ENCODE measurements at places on chromosomes 4 and X.
A peak's percentile ranks its signal among the peaks of the same experiment; 100 is the strongest.

DNA sequence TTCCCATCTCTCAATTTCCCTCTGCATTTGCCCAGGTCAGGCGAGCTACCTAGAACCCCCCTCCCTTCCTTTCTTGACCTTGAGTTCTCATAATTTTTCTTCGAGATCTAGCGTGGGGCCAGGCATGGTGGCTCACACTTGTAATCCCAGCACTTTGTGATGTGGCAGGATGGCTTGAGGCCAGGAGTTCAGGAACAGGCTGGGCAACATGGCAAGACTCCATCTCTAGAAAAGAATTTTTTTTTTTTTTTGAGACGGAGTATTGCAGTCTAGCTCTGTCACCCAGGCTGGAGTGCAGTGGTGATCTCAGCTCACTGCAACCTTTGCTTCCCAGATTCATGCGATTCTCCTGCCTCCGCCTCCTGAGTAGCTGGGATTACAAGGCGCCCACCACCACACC, 4.5 kb upstream of the PORCN start:
- no peak for DNase-seq

DNA sequence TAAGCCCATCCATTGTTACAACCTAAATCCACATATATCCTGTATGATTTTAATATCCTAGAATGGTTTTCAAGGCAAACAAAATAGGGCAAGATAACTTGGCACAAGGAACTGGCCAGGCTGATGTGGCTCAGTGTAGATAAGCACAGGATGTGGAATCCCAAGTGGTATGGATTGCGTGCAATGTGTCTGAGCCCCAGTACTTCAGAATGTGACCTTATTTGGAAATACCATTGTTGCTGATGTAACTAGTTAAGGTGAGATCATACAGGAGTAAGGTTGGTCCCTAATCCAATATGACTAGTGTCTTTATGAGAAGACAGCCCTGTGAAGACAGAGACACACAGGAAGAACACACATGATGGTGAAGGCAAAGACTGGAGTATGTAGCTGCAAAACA, 72.4 kb downstream of the IL21 start:
- no peak for DNase-seq

DNA sequence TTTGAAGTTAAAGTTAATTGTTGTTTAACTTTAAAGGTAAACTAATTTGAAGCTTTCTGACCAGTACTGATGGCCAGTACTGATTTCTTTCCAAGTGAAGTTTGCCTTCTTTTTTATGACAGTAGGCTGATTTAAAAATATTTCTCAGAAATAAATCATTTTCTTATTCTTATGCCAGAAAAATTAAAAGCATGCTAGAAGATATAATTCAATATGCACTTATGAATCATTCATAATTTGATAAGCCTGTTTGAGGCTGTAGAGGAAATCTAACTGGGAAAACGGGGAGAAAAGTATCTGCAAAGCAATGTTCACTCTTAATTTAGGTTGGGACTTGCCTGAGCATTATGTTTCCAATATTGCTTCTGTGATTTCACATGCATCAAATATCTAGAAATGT, 1112.0 kb upstream of the INTU start:
- no peak for DNase-seq

DNA sequence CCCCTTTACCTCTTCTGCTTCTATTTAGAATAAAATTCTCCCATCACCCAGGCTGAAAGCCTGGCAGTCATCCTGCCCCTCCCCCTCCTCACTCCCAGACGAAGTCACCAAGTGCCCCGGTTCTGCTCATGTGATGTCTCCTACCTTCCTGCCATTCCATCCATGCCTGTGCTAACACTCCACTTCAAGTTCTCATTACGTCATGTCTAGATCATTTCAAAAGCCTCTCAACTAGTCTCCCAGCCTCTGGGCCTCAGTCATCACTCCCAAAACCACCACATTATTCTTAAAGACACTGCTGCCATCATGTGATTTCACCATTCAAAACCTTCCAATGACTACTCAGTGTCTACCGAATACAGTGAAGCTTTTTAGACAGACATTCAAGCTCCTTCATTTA, 17.2 kb upstream of the HOPX start:
- no peak for DNase-seq

DNA sequence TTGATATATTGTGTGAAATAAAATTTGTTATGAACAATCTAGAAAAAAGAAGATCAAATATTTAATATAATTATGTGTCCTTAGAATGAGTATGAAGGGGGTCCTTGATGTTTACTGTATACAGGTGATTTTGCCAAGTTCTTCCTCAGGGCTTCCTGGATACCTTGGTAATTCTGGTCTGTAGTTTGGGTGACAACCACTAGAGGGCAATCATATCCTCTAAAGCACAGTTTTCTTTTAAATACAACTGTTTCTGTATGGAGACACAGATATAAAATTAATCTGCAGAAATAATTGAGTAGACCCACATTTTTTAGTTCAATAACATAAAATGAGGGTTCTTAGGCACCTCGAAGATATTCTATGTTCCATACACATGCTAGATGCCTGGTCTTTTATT, 157.7 kb downstream of the SPANXN1 start:
- DNase-seq = peak; percentile 56

GRCh38 chrX:111180750-111181240, 84.8 kb downstream of the PAK3 start:
- no peak for DNase-seq

GRCh38 chr4:173301518-173302201, 32.5 kb downstream of the HMGB2 start:
- DNase-seq = peak; percentile 55

GRCh38 chrX:87621697-87622096, 104.1 kb downstream of the KLHL4 start:
- DNase-seq = no peak

GRCh38 chr4:40587826-40588225, 41.8 kb downstream of the RBM47 start:
- no peak for DNase-seq

GRCh38 chr4:54999003-54999402, 126.4 kb downstream of the KDR start:
- no peak for DNase-seq

DNA sequence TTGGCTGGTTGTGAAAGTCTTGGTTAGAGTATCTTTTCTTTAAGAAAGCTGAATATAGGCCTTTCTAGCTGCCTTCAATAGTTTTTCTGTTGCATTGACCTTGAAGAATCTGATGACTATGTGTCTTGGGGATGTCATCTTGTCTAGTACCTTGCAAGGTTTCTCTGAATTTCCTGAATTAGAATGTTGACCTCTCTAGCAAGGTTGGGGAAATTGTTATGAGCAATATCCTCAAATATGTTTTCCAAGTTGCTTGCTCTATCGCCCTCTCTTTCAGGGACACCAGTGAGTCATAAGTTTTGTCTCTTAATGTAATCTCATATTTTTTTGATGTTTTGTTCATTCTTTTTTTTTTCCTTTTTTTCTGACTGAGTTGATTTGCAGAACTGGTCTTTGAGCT, 194.7 kb downstream of the RAB28 start:
- no peak for DNase-seq

- no peak for DNase-seq
Observed at GRCh38 chr4:127708985-127709384, 21.2 kb upstream of the SLC25A31 start.

DNA sequence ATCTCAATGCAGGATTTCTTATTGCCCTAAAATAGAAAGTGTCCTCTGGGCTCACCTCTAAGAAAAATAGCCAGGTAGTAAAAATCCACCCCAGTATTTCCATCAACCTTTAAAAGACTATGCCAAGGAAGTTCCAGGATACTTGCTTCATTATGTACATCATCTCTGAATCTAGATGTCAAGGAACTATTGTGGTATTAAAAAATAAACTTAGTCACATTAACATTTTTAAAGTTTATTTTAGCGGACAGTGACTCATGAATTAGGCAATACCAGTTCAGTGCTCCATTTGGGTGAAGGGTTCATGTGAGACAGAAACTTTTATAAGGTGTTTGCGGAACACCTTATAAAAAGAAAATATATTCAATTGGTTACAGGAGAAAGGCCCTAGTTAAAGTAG, 209.2 kb downstream of the ADAM29 start:
- no peak for DNase-seq

DNA sequence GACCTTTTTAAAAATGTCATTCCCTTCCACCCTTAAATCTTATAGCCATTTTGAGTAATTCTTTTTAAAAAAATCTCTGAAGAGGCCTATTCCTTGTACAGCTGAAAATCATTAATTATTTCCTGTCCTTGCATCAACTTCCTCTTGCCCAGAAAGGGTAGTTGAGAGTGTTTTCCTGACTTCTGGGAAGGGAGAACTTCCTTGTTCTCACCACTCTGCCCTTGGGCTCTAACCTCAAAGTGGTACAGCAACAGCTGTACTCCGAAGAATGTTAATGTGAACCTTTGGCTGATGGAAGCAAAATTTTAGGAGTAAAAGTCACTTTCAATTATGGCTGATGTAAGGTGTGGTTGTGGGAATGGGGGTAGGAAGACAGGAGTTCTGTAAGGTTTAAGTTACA, 15.1 kb upstream of the FABP2 start:
- DNase-seq = no peak

DNA sequence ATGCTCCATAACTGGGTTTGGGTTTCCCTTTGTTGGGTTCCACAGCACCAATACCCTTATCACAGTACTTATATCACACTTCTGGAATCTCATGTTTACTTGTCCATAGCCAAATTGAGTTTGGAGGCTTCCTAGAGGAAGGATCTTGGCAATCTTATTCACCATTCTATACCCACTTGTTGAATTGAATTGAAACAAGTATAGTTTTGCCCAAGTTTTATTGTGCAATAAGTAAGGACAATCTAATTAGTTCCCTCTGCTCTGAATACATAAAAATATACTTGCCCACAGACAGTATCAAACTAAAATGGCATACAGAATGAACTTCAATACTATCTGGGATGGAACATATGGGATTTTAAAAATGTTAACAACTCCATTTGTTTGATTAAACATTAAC, 40.3 kb downstream of the SEC31A start:
- no peak for DNase-seq

- DNase-seq = no peak
Observed at GRCh38 chr4:55386073-55386472, 9.7 kb upstream of the TMEM165 start.

- DNase-seq = no peak
Observed at GRCh38 chr4:88225232-88226105, 58.9 kb downstream of the PPM1K start.

DNA sequence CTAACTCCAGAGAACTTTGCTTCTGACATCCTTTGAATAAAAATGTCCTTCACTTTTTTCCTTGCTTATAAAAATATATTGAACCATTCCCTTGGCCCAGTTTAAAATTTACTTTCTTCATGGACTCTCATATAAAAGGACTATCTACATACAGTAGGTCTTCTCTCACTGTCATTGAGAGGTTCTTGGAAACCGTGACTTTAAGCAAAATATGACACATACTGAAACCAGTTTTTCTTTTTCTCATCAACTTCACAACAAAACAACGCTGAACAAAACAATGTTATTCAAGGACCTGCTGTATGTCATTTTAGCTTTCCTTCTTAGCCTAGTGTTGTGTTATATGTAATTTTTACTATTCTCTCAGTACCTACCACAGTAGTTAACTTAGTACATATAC, 496.8 kb downstream of the CENPC start:
- DNase-seq = no peak

- DNase-seq = peak; percentile 49
Observed at GRCh38 chrX:103211012-103211715, 3.7 kb upstream of the BEX4 start.

DNA sequence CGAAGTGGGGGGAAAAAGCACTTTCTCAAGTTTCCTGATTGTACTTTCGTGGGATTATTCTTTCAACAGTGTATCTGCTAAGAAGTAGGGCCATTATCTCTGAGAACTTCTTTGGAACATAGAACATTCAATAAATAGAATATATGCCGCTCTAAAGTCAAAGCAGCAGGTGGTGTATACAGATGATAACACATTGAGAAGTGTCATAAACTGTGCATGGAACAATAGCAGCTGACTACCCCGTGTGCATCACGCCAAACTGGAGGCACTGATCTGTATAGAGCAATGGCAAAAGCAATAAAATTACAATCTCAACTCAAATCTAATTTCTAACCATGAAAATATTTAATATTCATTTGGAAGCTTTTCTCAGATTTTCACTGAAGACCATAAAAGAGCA, 175.3 kb downstream of the DCTD start:
- no peak for DNase-seq

DNA sequence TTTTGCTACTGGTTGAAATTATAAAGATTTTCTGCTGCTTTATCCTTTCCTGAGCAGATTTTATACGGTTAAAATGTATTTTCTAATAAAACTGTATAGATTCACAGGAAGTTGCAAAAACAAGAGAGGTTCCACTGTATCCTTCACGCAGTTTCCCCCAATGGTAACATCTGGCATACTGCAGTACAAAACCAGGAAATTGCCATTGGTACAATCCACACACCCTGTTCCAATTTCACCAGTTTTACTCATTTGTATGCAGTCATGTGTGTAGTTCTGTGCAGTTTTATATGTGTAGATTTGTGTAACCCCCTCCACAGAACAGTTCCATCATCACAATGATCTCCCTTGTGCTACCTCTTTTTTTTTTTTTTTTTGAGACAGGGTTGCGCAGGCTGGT, 20.0 kb downstream of the DDX3X start:
- DNase-seq = no peak

- DNase-seq = peak; percentile 18
Observed at GRCh38 chrX:40006106-40007017, 91.4 kb downstream of the BCOR start.

- no peak for DNase-seq
Observed at GRCh38 chr4:138816875-138817274, 198.7 kb upstream of the NOCT start.

GRCh38 chr4:124980276-124980752, 267.8 kb upstream of the ANKRD50 start:
- no peak for DNase-seq

- no peak for DNase-seq
Observed at GRCh38 chr4:153207567-153207966, 3.3 kb downstream of the TRIM2 start.

DNA sequence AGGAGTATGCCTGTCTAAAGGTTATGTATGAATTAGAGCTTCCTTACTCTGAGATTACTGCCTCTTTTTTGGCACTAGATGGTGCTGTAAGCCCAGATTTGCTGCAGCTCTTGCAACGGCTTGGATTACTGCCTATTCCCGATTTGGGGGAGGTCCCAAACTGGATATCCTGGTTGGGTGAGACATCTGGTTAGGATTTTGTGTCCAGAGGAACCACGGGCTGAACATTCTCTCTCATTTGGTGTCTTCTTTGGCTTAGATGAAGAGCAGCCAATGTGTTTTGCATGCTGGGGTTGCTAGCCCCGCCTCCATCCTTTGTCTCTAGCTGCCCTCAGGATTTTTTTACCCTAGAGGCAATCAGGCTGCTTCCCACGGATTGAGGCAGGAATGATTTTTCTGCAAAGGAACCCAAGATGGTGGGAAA, 31.9 kb downstream of the F8A1 start:
- DNase-seq = peak; percentile 46

- no peak for DNase-seq
Observed at GRCh38 chrX:103793545-103793940, 16.9 kb downstream of the PLP1 start.

DNA sequence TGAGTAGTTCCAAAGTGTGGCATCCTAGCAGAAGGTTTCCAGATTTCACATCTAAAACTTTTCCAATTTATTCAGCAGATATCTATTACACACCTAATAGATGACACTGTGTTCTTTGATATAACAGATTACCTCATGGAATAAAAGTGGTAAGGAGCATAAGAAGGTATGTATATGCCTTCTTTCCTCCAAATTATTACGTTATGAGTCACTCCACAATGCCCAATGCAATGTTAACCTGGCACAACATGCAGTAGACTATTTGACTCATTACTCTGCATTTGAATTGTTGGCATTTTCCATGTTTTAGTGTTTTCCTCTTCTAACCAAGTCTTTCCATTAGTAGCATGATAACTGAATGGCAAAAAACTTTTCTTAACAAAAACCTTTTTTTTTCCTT, 383.6 kb downstream of the ADGRL3 start:
- DNase-seq = no peak

Data from MM.1S (cell line).